ENCODE measurements at places on chromosomes 11 and 22.

- no peak for DNase-seq
Observed at GRCh38 chr11:118054712-118055640, 21.9 kb upstream of the TMPRSS4 start.

DNA sequence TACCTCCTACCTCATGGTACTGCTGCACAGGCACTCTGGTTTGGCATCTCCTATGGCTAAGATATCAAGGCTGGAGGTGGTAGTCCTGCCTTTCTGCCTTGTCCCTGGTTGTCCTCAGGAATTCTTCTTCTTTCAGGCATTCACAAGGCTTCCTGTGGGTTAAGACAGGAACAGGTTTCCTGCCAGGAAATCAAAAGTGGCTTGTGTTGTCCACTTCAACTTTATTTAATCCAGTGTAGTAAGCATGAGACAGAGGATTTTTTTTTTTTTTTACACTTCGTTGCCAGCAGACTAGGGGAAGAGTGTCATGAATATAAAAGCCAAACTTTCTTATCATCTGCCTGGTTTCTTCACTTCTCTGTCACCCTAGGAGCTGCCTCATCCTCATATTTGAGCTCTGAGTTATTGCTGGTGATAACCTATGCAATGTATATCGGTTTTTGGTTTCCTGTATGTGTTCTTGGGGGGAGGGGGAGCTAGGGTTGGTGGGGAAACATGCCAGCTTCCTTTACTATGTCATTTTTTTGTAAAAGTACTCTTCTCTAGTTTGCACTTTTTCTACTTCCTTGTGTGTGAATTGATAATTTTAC lies 50.2 kb downstream of the XKR3 start:
- DNase-seq, result no peak

- no peak for DNase-seq
Observed at GRCh38 chr22:27804470-27805297, 3.1 kb upstream of the MN1 start.

DNA sequence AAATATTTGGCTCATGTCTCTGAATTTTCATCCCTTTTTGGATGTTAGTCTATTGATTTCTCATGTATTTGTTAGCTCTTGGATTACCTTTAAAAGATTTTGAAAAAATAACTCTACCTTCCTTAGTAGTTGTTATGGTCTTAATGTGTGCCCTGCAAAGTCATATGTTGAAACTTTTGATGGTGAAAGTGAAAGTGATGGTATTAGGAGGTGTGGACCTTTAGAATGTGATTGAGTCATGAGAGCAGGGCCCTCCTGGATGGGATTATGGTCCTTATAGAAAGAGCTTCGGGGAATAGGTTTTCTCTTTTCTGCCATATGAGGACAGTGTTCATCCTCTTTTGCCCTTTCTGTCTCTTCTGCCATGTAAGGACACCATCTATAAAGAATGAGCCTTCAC lies 33.6 kb upstream of the MPPED2 start:
- no peak for DNase-seq

GRCh38 chr11:96062134-96062533 lies 138.2 kb upstream of the MTMR2 start:
- DNase-seq, result no peak

DNA sequence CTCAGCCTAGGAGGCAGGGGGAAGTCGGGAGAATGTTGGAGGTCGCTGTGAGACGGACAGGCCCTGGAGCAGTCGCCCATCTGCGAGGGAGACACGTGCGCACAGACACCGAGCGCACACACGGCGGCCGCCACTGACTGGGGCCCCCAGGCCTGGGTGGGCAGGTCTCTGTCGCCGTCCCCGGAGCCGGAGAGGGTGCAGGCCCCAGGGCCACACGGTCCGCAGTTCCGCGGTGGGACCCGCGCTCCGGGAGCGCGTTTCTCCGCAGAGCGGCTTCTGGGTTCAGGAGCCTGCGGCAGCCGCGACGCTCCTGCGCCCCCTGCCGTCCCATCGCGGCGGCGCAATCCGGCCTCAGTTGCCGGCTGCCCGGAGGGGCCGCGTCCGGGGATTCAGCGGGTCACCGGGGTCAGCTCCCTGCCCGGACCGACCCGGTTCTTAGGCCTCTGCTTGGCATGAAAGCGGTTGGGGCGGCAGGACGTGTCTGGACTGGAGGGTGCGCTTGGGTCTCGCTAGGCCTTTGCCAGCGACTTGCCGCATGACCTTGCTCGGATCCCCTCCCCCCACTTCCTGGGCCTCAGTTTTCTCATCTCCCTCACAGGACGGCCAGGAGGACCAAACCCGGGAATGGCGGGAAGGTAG lies 31.2 kb downstream of the PDE2A start:
- DNase-seq, result no peak

DNA sequence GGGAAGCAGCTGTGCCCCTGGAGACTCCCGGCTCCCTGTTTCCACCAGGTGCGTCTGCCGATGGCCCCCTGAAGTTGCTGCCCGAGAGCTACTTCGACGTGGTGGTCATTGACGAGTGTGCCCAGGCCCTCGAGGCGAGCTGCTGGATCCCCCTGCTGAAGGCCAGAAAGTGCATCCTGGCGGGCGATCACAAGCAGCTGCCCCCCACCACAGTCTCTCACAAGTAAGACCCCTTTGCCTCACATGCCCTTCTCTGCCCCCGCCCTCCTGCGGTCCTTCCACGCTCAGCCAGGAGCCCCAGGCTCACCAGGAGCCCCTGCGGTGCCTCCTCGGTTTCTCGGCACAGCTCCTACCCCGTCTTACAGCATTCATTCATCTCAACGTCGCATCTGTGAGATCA lies 25.4 kb downstream of the IGHMBP2 start:
- no peak for DNase-seq

DNA sequence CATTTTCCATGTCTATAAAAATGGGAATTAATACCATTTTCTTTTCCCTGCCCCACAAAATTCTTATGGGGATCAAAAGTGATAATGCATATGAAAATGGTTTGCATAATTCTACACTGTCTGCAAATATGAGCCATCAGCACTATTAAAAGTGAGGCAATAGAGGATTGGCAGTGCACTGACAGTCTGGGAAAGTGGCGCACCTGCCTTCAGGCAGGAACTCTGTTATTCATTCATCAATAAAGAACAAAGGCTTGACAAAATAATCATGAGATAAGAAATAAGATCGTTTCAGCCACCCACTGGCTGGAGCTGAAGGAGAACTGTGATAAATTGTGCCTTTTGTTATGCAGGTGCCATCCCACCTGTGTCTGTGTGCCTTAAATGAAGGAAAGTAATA lies 49.5 kb downstream of the ARFGAP2 start:
- DNase-seq, result no peak

DNA sequence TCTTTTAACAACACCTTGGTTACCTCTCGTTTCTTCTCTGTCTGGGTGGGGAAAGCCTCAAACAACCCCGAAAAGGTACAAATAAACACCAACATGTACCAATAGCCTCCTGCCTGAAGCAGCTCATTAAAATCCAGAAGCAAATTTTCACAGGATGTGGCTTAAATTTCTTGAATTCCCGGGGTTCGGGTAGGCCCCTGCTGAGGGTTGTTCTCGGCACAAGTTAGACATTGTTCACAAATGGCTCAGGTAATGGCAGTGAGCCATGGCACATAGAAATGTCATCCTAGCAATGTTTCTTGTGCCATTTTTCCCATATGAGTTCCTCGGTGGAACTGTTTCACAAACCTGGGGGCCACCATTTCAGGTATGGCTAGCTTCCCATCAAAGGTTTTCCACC lies 19.7 kb upstream of the GLYATL1 start:
- DNase-seq, result no peak

DNA sequence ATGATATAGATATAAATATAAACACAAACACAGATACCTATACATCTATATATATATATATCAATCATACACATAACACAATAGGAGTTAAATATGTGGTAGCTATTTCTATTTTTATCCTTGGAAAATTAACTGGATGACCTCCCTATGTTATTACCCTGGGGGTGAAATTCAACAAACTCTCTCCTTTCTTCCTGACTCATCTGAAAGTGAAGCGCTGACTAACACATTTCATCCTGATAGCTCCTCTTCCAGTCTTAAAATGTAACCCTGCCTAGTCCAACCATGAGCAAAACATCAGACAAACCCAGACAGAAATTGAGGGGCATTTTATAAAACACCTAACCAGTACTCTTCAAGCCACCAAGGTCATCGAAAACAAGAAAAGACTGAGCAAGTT lies 220.6 kb upstream of the ISX start:
- DNase-seq, result no peak

GRCh38 chr11:74384641-74385040 lies 13.6 kb downstream of the PGM2L1 start:
- DNase-seq, result no peak

DNA sequence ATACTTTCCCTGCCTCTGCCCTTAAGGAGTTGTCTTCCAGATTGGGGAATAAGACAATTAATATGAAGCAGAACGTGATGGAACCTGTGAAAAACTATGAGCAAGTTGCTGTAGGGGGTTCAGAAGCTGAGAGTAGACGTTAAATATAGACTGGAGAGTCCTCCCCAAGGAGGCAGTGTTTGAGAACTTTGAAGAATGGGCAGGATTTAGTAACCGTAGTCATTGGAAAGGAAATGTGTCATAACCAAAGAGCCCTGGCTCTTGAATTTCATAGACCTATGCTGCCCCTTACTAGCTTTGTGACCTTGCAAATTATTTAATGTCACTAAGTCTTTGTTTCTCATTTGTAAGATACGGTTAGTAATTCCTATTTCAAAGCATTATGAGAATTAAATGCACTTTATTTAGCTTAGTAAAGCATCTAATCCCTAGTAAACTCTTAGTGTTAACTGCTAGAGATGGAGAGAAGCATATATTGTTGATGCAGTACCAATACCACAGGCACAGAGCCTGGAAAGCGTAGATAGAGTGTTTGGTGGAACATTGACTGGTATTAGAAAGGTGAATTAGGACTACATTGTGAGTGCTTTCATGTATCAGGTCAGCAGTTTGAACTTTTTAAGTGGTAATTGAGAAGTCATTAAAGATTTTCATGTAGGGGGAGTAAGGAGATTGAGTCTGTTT lies 54.1 kb downstream of the MCAM start:
- peak; percentile 30 for DNase-seq

All from brain microvascular endothelial cell (primary cell).